Glutamatergic neuron (in vitro differentiated cells): ENCODE measurements at places on chromosomes 13 and 19. TPM values are rescaled to one million over a fixed set of nuclear protein-coding genes. Genes with fewer than 3 reads are reported as not detected.
A peak's percentile ranks its signal among the peaks of the same experiment; 100 is the strongest.

DNA sequence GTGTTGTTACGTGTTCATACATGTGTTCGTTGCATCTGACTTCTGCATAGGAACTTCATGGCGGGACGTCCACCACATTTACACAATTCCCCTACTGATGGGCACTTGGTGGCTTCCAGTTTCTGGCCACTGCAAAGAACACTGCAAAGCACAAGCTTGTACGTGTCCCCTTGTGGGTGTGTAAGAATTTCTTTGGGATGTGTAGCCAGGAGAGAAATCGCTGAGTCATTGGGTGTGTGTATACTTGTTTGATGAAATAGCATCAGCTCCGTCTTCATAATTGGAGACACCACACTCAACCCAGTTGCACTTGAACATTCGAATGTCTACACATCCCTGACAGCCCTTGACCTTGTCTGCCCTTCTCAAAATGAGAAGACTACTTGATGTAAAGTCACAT lies 19.2 kb downstream of the KLK5 start:
- no peak for DNase-seq

- DNase-seq = no peak
These were observed 2.3 kb upstream of the CD320 start for GRCh38 chr19:8310342-8311055.

DNA sequence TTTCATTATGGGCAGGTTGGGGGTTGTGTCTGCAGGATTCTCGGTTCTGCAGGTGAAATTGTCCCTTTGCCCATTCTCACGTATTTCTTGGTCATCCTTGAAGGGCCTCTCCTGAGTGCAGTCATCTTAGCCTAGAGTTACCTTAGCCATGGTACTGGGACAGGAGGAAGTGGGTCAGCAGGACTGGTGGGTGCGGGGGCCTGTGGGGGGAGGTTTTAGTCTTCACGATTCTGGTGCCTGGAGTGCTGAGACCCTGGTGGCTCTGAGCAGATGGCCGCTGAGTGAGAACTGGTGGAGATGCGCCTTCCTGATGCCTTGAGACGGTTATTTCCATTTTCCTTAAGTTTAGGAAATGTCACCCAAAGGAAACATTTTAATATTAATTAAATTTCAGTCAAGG lies 11.8 kb downstream of the COL4A2 start:
- DNase-seq = no peak

GRCh38 chr13:110944121-110944967 lies 29.5 kb upstream of the ANKRD10 start:
- peak; percentile 45 for DNase-seq

DNA sequence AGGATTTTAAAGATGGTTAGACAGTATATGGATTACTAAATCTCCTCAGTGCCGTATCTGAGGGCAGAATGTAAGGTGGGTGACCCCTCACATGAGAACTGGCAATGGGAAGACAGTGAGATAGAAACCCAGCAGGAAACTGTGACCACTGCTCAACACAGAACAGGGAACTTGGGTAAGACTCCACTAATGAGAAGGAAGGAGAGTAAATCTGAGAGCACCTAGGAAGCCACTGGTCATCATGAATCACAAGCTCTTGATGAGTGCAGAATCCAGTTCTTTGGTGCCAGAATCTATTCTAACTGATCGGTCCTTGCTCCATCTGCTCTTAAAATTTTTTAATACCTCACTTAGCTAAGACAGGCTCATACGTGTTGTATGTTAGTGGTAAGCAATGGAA lies 261.8 kb downstream of the KLF12 start:
- DNase-seq = no peak

DNA sequence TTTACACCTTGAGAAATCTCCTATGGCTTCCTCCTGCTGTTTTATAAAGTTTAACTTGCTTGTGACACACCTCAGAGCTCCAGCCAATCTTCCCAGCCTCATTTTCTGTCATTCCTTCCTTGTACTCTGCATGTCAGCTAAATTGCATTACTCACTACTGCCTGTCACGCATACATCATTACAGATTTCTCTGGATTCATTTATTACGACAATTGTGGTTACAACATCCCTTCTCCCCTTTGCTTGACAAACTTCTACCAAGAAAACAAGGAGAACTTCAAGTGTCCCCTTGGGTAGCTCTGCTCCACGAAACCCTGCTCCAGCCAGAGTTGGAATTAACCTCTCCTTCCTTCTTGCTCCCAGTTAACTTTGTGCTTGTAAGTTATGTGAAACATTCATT lies 22.0 kb upstream of the GPR18 start:
- no peak for DNase-seq

DNA sequence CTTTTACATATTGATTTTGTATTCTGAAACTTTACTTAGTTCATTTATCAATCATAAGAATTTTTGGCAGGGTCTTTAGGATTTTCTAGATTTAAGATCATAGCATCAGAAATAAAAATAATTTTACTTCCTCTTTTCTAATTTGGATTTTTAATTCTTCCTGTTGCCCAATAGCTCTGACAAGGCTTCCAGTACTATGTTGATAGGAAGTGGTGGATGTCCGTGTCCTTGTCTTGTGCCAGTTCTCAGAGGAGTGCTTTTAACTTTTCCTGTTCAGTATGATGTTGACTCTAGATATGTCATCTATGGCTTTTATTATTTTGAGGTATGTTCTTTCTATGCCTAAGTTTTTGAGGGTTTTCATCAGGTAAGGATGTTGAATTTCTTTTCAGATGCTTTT lies 7.7 kb upstream of the KIR2DL4 start:
- DNase-seq = no peak

DNA sequence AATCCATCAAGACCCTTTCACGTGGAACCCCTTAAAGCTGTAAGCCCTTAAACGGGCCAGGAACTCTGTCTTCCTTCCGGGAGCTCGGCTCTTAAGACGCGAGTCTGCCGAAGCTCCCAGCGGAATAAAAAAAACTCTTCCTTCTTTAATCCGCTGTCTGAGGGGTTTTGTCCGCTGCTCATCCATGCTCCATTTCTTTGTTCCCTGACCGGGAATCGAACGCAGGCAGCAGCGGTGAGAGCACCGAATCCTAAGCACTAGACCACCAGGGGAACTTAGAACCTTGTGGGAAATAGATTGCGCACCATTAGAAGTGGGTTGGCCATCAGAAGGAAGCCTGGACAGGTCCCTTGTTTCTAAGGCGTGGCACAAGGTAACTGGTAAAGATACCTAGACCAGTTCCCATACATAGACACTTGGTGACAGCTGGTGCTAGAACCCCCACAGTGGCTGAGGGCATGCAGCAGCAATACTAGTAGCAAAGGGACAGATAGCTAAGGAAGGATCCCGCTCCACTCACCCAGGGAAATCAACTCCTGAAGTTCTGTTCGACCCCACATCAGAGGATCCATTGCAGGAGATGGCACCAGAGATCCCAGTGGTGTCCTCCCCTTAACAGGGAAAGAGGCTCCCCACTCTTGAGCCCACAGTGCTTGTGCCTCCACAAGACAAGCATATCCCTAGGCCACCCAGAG lies 1.5 kb upstream of the RGCC start:
- DNase-seq = no peak

- DNase-seq = no peak
These were observed 213.1 kb downstream of the DCLK1 start for GRCh38 chr13:35917942-35918645.

DNA sequence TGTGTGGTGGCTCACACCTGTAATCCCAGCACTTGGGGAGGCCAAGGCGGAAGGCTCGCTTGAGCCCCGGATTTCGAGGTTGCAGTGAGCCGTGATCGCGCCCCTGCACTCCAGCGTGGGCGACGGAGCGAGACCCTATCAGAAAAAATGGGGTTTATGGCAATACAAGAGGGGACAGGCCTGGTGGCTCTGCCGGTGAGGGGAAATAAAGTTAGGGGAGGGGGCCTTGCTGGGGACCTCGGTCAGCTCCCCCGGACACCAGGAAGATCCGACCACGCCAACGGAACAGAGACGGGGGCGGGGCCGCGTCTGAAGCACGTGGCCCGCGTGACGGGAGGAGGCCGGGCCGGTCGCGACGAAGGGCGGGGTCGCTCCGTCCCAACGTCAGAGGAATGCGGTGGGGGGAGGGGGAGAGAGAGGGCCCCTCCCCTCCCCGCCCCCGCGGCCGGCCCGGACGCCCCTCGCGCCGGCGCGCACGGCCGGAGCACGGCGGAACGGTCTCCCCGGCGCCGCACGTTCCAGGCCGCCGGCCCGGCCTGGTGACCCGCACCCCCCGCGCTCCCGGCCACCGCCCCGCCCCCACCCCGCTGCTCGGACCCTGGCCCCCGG lies 1.9 kb upstream of the HNRNPL start:
- peak; percentile 92 for DNase-seq

- DNase-seq = no peak
These were observed 6.6 kb downstream of the CEACAM16 start for GRCh38 chr19:44705502-44706010.

DNA sequence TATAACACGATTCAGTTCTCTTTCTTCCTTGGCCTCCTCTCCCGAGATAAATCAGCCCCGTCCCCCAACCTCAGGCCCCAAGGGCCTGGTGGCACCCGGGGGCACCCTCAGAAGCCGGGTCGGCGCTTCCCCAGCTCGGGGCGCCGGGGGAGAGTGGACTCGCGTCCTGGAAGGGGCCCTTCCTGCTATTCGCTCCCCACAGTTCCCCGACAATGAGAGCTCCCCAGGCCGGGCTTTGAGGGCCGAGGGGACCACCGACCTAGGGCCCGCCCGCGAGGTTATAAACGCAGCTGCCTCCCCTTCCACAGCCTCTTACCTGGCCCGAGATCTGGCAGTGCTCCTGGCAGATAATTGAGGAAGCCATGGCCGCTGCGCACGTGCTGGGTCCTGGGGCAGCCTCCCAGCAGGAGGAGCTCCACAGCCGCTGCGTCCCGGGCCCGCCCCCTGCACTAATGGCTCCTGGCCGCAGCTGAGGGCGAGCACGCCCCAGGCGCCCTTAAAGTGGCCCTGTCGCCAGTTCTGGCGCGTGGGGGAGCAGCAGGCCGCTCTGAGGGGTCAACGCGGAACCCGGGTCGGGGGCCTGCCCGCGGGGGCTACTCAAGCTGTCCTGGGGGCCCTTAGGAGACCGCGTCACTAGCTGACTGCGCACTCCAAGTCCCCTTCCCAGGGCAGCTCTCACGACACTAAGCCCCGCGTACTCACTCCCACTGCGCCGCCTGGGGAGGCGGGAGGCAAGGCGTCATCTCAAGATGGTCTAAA lies at the start of gene SOHLH2:
Gene SOHLH2 (minus strand): TSS at position 394 of the 759 bp plus-strand sequence. CDS start 30 bp downstream, at position 364.
- no peak for DNase-seq

GRCh38 chr19:18613589-18614234 lies 1.0 kb downstream of the TMEM59L start:
- peak; percentile 66 for DNase-seq

DNA sequence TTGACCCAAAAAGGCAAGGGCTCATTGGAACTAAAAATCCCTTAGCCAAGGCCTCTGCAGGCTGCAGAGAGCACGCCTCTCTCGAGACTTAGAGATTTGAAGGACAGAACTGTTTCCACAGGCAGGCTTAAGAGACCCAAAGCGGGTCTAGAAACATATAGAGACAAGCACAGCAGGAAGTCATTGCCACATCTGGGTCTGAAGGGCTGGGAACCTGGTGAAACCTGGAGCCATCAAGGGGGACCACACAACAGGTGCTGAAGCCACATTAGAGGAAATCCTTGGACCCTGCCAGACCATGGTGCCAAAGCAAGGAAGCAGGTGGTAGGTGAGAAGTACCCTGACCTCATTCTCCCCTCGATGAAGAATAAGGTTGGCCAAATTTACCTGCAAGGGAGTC lies 33.8 kb upstream of the LRCH1 start:
- no peak for DNase-seq

DNA sequence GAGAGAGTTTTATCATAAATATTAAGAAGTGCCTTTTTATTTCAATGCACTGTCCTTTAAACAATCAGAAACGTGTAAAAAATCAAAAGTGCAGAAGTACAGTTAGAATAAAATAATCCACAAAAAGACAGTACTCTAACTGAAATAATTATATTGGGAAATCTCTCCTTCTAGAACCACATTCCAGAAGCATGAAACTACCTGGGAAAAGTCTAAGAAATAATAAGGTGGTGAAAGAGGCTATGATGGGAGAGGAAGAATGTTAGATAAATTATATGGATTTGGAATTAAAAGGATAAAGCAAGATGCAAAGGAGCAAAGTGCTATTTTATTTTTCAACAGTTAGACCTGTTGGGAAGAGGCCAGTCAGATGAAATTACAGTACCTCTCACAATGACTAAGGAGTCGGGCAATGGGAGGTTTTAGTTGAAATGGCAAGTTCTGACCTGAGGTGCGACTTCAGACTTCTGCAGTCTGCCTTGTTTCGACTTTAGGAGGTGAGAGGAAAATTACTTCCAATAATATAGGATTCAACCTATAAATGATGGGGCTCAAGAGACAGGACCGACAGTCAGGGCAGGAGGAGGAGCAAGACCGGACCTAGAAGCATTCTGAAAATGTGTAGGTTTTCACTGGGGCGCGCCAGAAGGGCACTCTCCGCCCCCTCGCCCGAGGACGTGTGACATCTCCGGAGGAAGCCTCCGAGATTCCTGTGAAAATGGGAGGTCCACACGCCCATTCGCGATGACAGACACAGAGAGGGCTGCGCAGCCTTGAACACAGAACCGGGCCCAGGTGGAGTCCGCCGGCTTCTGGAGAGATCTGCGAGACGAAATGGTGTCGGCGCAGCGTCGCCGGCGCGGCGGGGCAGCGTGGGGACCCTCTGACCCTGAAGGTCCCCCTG lies 717 bp downstream of the SPRYD7 start:
- DNase-seq = no peak

DNA sequence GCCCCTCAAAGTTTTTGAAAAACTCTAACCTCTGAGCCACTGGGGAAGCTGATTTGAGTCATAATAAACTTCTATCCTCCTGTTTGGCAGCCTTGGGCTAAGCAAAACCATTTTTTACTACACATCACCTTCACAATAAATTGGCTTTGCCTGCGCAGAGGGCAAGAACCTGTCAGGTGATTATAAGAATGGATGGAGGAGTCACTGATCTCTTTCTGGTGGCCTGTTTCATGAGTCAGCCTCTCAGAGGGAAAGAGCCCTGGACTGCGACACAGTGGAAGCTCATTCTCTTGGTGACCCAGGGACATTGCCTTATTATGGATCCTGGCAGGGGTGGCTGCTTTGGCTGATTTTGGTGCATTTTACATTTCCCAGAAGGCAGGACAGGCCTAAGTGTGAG lies 17.5 kb upstream of the PSG9 start:
- DNase-seq = no peak

Gene C19orf81
- 10.4 TPM for total RNA-seq

Gene CYP2F1
- not detected for total RNA-seq

Gene C1QTNF9
- not detected for total RNA-seq

Gene ATP8A2
- total RNA-seq = 70.1 TPM

Gene PDE4C
- 69.8 TPM for total RNA-seq

Gene ALOX5AP
- total RNA-seq = 0.81 TPM

Gene PLIN5
- total RNA-seq = 0.54 TPM

Gene ZNF582
- total RNA-seq = 7.5 TPM

Gene ZNF460
- 62.1 TPM for total RNA-seq

Gene TMEM238
- 1.3 TPM for total RNA-seq

Gene TNFSF9
- total RNA-seq = 6.9 TPM
